ENCODE measurements at places on chromosomes 2 and 18.

DNA sequence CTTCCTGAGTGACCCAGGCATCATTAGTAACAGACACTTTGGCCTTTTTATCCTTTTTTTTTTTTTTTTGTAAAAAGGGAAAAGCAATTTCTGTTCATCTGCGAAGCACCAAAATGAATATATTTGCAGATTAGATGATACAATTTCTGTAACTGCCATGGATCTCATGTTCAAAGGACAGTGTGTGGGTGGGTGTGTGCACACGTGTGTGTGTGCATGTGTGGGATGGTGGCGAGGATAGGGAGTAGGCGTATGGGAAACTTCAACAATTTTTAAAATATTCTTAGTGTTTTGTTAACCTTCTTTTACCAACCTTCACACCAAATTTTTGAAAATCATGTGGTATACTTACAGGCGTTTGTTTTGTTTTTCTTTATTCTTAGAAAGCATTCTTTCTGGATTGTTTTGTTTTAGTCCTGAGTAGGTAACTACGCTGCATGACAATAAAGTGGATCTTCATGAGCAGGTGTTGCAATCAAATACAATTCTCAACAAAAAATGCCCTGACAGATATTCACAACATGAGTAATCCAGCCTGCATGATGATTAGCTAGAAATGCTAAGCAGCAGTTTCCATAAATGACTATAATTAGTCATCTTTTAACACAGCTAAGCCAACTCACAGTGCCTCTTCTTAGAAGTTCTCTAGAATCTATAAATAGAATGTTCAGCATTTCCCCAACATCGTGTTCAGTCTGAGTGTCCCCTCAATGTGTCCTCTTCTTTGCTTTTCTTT, 53.5 kb upstream of the RMDN2 start:
- peak; percentile 21 for DNase-seq

GRCh38 chr2:159098361-159098760, 129.9 kb downstream of the TANC1 start:
- no peak for DNase-seq

DNA sequence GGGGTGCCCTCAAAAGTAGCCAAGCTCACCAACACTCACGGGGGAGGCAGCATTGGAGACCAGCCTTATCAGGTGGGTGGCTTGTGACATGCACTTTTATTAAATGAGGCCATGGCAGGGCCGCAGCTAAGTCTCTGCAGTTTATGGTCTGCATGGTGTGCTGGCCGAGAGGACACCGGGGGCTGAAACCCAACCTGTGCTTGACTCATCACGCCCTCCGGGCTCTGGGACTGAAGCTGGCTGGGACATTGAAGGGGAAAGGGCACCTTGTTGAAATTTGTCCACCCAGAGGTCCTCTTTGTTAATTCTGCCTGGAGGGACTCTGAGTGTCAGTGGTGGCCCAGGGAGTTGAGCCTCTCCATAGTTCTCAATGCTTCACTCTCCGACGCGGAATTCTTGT, 17.7 kb upstream of the NTSR2 start:
- no peak for DNase-seq

- DNase-seq = no peak
Observed at GRCh38 chr2:191617575-191617974, 60.4 kb upstream of the NABP1 start.

- no peak for DNase-seq
Observed at GRCh38 chr2:191366199-191366598, 121.0 kb downstream of the MYO1B start.

DNA sequence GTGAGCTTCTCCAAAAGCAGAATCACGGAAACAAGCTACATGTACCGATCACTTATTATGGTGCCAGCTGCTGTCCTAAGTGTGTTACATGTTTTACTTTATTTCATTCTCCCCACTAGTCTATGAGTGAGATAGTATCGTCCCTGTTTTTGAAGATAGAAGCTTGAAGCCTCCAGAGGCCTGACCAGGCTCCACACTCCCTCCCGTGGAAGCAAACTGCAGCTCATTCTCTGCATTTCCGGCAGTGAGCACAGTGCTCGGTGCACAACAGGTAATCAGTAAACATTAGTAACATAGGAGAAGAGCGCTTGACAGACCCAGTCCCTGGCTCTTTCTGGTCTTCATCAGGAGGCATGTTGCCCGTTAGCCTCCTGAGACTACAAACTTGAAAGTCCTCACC, 72.9 kb downstream of the ZBTB7C start:
- no peak for DNase-seq

- no peak for DNase-seq
Observed at GRCh38 chr2:67797801-67798540, 264.8 kb downstream of the C1D start.

DNA sequence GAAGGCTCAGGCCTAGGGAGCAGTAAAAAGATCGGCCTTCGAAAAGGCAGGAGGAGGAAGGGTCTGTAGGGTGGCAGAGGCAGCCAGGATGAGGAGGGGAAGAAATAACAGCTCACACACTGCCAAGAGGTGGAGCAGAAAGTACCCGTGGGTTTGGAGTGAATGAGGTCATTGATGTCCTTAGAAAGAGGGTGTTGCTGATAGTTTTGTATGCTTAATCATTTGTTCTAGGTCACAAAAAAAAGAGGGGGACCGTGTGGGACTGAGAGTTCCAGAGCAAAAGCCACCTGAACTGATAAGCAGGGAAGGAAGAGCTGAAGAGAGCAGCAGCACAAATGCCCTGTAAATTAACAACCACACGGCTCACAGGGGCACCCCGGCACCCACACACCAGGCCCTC, 140.4 kb downstream of the FAM161A start:
- no peak for DNase-seq

GRCh38 chr2:109429567-109430328, 184.0 kb downstream of the SEPTIN10 start:
- DNase-seq = no peak

- DNase-seq = no peak
Observed at GRCh38 chr2:233081232-233081730, 21.1 kb downstream of the INPP5D start.

DNA sequence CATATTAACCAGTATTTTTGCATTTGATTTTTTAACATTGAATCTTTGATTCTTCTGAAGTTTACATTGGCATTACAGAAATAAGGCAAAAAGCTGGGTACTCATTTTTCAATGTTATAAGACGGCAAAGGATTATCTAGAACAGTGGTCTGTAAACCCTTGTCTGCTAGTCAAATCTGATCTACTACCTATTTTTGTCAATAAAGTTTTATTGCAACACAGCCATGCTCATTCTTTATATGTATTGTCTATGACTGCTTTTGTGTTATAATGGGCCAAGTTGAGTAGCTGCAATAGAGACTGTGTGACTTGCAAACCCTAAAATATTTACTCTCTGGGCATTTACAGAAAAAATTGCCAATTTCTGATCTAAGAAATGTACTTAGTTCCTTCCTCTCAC, 181.0 kb downstream of the PDE11A start:
- DNase-seq = no peak

- DNase-seq = no peak
Observed at GRCh38 chr18:2302628-2303516, 268.4 kb downstream of the METTL4 start.

DNA sequence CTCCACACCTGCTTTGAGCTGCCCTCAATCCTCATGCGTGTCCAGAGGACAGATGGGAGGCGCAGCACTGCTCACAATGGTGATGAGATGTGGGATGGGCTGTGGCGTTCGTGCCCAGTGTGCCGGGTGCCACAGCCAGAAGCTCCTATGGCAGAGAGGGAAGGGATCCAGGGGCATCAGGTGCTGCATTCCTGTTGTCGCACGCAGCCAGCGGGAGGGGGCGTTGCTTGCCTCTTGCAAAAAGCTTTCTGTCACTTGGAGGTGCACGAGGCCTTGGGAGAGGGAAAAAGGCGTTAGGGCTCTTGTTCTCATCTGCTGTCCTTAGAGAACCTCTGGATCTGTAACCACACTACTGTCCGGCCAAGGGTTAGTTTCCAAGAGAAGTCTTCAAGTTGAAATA, 29.2 kb upstream of the ALLC start:
- peak; percentile 32 for DNase-seq

GRCh38 chr2:191646163-191646902, 31.6 kb upstream of the NABP1 start:
- DNase-seq = no peak

DNA sequence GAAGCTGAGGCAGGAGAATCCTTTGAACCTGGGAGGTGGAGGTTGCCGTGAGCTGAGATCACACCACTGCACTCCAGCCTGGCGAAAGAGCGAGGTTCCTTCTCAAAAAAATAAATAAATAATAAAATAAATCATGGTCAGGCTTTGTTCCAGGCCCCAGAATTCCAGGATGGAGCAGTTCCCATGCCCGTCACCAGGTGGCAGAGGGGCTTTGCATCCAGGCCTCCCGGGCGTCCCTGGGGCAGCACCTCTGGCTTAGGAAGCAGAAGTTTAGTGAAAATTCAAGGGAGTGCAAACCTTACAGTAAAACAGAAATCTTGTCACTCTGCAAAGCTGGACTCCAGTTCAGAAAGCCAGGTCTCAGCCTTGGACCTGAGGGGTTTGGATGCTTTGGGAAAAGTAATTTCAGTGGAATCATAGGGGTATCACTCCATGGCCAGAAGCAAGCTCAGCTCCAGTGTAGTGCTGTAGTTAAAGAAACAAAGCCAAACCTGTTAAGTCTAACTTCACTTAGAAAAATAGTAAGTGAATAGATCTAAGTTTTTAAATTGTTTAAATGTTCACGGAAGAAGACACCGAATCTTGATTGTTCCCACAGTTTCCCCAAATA, 512.7 kb downstream of the CMPK2 start:
- DNase-seq = no peak

- no peak for DNase-seq
Observed at GRCh38 chr18:11653521-11653920, 35.5 kb upstream of the GNAL start.

All from brain (organoid and tissue), 16 donors.